Caco-2 (cell line): ENCODE measurements at places on chromosomes 6 and 20.

- no peak overlapping the region for H3K4me3 ChIP-seq
- H3K27me3 ChIP-seq = no peaks in the 10 kb centered on the region
- DNase-seq = no peak
- no peaks in the 10 kb centered on the region for H3K4me1 ChIP-seq
- no peak overlapping the region for H3K27ac ChIP-seq
- no peaks in the 10 kb centered on the region for H3K36me3 ChIP-seq
Observed at GRCh38 chr6:66731310-66731709, 1024.3 kb upstream of the EYS start.

GRCh38 chr6:156191895-156192294, 585.3 kb upstream of the ARID1B start:
- H3K4me3 ChIP-seq = no peak overlapping the region
- H3K27me3 ChIP-seq = no peaks in the 10 kb centered on the region; the same call in 1 of the 2 replicates
- no peaks in the 10 kb centered on the region for H3K36me3 ChIP-seq
- H3K4me1 ChIP-seq = no peaks in the 10 kb centered on the region
- H3K27ac ChIP-seq = no peak overlapping the region

GRCh38 chr6:31805939-31806469, 762 bp downstream of the LSM2 start:
- no peaks in the 10 kb centered on the region for H3K27me3 ChIP-seq
- H3K36me3 ChIP-seq = no peaks in the 10 kb centered on the region
- H3K4me3 ChIP-seq = peak overlapping the region; percentile 68
- no peak for DNase-seq

GRCh38 chr20:39263076-39263475, 300.9 kb downstream of the DHX35 start:
- H3K4me1 ChIP-seq = no peaks in the 10 kb centered on the region
- no peak for DNase-seq
- H3K36me3 ChIP-seq = no peaks in the 10 kb centered on the region

DNA sequence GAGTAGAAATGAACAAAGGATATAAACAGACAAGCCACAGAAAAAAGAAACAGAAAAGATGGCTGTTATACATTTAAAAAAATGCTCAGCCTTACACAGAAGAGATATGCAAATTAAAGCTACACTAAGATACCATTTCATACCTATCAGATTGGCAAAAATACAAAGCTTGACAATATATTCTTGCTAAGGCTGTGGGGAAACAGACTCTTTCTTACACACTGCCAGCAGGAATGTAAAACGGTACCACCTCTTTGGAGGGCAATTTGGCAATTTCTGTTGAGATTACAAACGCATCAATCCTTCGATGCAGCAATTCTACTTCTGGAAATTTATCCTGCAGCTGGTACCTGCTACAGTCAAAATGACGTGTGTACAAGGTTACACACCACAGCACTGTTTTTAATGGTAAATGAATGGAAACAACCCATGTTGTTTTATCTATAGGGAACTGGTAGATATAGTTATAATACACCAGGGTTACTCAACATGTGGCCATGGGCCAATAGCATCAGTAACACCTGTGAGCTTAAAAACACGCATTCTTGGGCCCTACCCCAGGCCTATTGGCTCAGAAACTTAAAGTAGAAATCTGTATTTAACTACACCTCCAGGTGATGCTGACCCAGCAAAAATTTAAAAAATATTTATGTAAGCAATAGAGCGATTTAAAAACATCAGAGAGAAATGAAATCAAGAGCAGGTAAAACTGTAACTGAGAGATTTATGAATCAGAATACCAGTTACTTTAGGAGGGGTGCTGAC, 53.3 kb downstream of the TRAM2 start:
- DNase-seq = no peak
- H3K36me3 ChIP-seq = no peaks in the 10 kb centered on the region
- no peak overlapping the region for H3K4me3 ChIP-seq
- no peaks in the 10 kb centered on the region for H3K27me3 ChIP-seq

DNA sequence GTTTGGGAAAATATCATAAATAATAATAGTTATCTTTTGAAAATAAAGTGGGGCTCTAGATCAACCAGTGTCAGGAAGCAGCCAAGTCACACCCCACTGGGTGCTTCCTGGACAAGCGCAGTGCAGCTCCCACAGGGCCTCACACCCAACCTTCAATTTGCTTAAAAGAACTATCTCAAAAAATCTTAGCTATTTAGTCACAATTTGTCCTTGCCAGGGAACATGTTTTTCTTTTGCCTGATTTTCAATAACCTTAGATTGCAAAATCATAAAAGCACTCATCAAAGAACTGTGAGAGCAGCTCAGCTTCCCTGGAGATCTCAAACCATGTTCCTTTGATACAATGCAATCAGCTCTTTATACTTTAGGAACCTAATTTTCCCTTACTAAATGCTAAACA, 1.6 kb upstream of the NCOA7 start:
- H3K4me1 ChIP-seq = peaks cover 20% of the 10 kb centered on the region
- no peaks in the 10 kb centered on the region for H3K36me3 ChIP-seq
- H3K4me3 ChIP-seq = no peak overlapping the region
- H3K27me3 ChIP-seq = no peaks in the 10 kb centered on the region
- no peak for DNase-seq

GRCh38 chr6:3384241-3385143, 72.4 kb downstream of the SLC22A23 start:
- no peaks in the 10 kb centered on the region for H3K27me3 ChIP-seq
- peak overlapping the region; percentile 73 for H3K27ac ChIP-seq
- no peak for DNase-seq
- peaks cover 64% of the 10 kb centered on the region for H3K4me1 ChIP-seq
